ENCODE measurements at places on chromosomes 16 and 17.

GRCh38 chr16:30805056-30805369, 18.0 kb upstream of the ZNF629 start:
- peak; percentile 15 for ATAC-seq

DNA sequence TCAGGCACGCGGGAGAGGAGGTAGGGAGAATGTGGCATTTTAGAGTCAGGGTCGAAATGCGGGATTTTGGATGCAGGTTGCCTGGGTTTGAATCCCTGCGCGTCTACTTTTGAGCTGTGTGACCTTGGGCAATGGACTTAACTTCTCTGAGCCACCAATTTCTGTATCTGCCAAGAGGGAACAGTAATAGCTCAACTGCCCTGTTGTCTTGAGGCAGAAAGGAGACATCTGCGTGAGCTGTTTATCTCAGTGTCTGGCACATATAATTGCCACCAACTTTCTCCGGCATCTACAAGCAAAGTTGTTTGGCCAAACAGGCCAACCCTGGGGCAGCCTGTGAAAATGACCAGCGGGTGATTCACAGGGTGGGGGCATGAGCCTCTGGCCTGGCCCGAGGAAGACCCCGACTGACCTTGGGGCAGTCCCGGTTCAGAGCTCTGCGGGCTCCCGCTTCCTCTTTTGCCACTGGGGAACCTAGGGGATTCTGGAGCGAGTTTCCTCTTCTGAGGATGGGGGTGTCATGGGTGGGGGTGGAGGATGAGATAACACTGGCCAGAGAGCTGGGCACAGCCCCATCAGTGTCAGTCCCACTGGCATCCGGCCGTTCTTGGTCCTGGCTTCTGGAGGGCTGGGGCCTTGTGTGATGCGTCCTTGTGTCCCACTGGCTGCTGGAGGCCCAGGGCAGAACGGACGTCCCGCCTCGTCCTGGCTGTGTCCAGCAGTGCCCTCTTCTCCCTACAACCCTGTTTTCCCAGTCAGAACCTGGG, 1.3 kb downstream of the SNN start:
- ATAC-seq = no peak

DNA sequence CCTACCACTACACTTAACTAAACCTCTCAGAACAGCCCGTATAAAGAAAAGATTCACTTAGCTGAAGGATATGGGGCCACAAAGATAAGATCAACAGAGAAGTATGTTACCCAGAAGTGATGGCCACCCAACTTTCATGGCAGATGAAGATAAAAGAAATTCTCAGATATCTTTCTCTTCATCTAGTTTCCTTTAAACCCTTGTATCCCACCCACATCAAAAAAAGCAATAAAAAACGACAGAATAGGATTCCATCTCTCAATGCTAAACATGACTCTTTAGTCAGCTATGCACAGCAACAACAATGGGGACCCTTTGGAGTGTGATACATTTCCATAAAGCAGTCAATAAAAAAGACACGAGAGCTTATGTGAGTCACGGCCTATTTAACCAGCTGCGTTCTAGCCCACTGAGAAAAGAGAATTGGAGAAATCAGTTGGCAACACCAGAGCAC, 86.6 kb downstream of the SNX11 start:
- peak; percentile 30 for ATAC-seq

DNA sequence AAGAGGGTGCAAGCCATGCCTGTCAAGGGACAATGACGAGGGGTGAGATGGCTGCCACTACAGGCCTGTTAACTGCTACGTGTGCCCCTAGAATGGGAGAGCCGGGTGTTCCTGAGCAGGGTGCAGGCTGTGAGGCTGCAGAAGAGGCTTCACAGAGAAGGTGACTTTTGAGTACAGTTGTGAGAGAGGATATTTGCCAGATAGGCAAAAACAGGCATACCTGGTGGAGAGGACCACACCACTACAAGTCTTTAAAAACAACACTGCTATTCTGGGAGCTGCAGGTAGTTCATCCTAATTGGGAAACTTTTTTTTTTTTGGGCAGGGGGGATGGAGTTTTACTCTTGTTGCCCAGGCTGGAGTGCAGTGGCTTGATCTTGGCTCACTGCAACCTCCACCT, 50.7 kb upstream of the ICAM2 start:
- ATAC-seq = no peak

GRCh38 chr16:11064851-11065250, 120.5 kb downstream of the CLEC16A start:
- ATAC-seq = no peak

GRCh38 chr17:40993839-40994238, at the start of gene KRTAP3-3:
Gene KRTAP3-3 (minus strand): TSS chr17:40994164. CDS start chr17:40994097, 67 bp downstream.
- ATAC-seq = no peak

- no peak for ATAC-seq
Observed at GRCh38 chr16:68779891-68780290, 42.8 kb downstream of the CDH1 start.

GRCh38 chr16:69804297-69804696, 42.2 kb downstream of the WWP2 start:
- ATAC-seq = no peak

DNA sequence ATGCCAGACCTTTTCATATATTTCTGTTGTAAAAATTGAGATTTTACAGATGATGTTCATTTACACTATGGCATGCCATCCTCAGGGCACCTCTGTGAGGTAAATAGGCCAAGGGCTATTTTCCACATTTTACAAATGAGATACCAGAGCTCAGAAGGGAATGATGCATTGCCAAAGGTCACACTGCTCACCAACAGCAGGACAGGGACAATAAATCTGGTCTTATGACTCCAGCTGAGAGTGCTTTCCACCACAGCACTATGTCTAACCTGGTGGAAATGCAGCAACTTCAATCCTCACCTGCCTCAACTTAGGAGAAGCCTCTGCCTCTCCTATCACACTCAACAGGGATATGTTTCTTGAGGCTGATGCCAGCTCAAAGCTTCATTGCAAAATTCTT, 40.6 kb downstream of the GRIN2A start:
- ATAC-seq = no peak

- peak; percentile 72 for ATAC-seq
Observed at GRCh38 chr17:44350733-44351226, 5.7 kb downstream of the GRN start.

DNA sequence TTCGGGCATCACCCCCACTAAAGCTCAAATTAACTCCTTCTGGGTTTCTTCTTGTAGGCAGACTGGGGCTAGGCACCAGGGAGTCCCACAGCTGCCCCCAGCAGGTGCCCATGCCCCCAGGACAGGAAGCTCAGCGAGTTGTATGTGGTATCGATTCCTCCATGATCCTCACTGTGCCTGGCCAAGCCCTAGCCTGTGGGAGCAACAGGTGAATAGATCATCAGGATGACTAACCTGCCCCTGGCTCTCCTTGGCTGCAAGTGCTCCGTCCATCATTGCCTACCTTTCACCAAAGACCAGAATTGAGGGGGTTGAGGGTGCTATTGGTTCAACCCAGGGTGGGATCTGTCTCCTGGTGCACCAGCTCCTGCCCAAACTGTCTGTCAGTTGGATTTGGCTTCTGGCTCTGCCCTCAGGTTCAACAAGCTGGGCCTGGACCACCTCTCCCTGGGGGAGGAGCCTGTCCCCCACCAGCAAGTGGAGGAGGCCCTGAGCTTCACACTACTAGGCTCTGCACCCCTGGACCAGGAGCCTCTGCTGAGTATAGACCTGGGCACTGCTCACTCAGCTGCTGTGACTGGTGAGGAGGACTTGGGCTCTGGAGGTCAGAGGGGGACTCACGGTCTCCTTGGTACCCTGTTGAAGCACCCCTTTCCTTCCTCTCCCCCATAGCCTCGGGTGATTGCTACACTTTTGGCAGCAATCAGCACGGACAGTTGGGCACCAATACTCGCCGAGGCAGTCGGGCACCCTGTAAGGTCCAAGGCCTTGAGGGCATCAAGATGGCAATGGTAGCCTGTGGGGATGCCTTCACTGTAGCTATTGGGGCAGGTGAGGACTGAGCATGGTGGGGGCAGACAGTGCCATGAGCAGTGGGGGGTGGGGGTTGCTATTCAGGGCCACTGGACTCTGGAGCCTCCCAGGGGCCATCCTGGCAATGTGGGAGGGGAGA, 3.1 kb upstream of the TRAF4 start:
- ATAC-seq = no peak

DNA sequence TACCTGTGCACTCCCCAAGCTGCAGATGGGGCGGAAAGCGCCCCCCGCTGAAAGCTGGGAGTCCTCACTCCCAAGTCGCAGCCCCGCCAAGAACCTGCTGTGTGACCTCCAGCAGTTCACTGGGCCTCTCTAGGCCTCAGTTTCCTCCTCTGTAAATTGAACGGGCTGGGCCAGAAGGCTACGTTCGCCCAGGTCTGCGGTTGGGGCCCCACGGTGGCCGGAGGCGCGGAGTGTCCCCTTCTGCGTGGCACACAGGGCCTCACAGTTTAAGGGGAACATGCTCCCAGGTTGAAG, 628 bp downstream of the GALK1 start:
- no peak for ATAC-seq

DNA sequence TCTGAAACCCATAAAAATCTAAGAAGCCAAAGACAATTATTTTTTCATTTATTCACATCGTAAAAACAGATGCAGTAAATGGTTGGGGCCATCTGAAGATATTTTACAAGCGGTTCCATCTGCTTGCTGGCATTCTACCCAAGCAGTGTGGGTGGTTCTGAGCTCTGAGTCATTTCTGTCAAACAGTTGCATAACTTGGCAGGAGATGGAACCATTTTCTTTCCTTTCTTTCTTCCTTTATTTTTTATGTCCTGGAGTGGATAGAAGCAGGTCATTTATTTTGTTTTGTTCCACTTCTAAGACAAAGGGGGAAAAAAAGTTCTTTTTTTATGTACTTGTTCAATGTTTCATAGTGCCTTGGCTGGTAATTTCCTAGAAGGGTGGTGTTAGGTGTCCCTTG, 1151.9 kb upstream of the GOT2 start:
- no peak for ATAC-seq

GRCh38 chr16:31472709-31473203, 804 bp downstream of the TGFB1I1 start:
- ATAC-seq = no peak

GRCh38 chr16:16093628-16094332, 129.5 kb downstream of the ABCC6 start:
- no peak for ATAC-seq
